Stimulated activated CD8-positive, alpha-beta memory T cell treated with anti-CD3 and anti-CD28 coated beads, Interleukin-7, amount 100 ng/mL, for 1 hour (primary cell): ENCODE measurements at places on chromosomes 4 and X.

- DNase-seq, result no peak
Measured at GRCh38 chr4:101014417-101014816, 332.9 kb downstream of the PPP3CA start.

DNA sequence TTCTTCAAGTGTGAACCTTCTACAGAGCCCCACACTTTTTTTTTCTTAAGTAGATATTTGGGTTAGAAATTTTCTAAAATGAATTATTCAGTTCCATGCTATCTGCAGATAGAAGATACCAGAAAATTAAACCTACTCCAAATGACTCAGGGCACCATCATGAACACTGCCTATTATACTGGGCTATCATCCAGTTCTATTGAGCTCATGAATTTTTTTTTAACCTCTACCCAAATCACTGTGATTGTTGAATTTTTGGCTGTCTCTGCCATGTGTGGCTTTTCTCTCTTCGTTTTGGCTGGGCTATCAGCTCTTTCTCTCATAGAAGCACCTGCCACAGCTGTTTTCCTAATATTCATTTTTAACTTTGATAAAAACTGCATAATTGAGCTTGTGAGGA lies 31.0 kb upstream of the SLC34A2 start:
- DNase-seq, result no peak

DNA sequence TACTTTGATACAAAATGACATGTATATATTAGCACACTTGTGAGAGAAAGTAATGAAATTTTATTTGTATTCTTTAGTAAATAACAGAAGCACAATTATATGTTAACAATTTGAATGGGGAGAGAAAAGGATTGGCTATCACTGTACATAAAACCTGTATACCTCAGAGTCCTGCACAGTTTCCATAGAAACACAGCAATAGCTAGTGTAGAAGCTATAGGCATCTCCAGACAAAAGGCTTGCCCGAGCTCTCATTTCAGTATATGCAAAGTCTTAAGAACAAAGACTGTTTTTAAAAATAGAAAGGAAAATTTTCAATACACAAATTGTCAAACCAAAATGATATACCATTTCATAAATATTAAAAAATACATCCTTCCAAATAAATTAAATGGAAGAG lies 38.5 kb downstream of the GPM6A start:
- DNase-seq, result no peak

DNA sequence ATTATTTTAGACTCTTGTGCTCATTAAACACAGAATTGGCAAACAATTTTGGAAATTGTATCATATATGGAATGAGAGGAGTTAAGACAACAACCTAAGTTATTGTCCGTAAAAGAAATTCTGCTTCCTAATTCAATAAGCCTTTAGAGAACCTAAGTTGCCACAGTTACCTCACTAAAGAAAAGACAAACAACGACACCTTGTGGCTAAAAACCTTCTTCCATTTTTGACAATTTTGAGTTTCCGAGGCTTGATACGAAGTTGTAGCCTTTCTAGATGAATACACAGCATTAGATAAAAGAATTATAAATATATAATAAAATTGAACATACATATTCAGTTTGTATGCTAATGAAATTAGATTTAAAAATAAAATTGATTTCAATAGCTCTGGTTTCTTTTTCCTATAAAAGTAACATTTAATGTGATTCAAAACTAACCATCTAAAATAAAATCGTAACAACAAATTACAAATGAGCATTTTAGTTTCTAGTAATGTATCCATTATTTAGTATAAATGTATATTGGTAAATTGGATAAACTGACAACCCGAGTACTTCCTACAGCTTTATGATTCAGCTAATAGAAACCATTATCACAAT lies 275.1 kb downstream of the GPM6A start:
- no peak for DNase-seq

DNA sequence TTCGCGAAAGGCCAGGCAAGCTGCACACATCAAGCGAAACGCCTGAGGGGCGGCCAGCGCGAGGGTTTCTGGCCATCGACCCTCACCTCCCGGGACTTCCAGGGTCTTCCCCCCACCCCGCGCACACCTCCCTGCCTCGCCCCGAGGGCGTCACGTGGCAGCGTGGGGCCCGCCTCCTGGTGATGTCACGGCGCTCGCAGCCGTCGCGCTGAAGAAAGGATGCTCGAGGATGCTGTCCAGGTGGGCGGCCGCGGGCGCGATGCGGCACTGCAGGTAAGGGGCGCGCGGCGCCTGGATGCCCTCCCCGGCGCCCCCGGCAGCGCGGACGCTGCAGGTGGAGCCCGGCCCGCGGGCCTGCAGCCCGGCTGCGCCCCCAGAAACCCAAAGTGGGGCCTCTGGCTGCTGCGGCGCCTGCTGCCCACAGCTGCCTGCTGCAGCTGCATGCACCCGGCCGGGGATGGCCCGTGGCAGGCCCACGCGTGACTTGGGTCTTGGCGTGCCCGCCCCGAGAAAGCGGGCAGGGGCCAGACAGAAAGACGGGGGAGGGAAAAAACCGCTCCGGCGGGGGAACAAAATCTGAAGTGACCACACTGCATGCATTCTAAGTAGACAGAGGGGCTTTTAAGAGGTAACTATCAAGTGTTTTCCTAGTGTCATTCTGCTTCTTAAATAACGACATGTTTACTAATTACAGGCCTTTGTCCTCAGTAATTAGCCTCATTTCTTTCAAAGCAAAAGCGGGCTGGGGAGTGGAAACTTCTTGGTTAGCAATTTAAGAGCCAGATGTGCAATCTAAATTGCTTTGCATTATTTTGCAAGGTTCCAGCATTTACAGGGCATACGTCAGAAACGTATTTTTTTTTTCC lies 1.7 kb downstream of the CLCN4 start:
- no peak for DNase-seq

DNA sequence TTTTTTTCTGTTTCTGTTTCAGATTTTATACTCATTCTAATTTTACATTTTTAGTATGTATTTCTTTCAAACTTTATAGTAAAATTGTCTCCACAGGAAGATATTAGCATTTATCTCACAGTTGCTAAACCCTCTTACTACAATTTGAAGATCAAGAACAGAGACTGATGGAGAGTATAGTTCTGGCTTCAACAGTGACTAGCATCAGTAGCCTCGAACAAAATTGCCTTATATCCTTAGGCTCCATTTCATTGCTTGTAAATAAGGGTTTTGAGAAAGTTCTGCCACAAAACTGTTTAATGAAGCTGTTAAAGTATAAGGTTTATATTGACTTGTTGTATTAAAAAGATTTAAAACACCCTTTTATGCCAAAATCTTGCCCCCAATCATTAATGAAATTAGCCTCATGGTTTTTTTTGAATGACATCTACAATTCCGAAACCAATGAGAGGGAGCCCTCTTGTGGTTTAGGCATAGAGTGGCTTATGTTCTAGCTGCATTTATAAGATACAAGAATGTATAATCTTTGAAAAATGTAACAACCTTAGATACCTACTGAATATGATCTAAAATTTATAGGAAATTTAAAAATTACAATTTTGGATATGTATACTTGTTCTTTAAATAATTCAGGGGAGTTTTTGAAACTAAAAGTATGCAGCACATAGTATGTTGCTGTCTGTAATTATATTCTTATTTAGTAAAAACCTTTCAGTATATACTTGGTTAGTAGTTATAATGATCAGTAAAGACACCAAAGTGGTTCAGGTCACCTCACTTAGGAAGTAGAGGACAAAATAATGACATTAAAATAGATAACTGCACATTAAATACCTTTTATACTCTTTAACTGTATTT lies 109.8 kb upstream of the HPGD start:
- DNase-seq, result no peak

GRCh38 chr4:89640620-89641366 lies 196.2 kb downstream of the SNCA start:
- DNase-seq, result no peak

DNA sequence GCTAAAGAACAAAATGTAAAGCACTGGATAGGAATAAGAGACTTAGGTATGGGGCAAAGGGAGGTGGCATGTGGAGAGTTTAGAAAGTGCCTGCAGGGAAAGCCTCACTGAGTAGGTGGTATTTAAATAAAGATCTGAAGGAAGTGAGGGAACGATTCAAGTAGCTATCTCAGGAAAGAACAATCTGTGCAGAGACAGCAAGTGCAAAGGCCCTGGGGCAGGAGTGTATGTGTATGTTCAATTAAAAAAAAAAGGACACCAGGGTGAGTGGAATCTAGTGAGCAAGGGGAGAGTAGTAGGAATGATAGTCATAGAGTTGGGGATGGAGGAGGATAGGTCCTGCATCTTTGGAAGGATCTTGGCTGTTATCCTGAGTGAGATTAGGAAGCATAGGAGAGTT lies 779.9 kb upstream of the FTHL17 start:
- no peak for DNase-seq

GRCh38 chr4:51885363-51885762 lies 42.4 kb downstream of the DCUN1D4 start:
- DNase-seq, result no peak

- no peak for DNase-seq
Measured at GRCh38 chrX:9456250-9457074, 8.4 kb upstream of the TBL1X start.

GRCh38 chr4:147755561-147756295 lies 23.8 kb downstream of the ARHGAP10 start:
- DNase-seq, result no peak

DNA sequence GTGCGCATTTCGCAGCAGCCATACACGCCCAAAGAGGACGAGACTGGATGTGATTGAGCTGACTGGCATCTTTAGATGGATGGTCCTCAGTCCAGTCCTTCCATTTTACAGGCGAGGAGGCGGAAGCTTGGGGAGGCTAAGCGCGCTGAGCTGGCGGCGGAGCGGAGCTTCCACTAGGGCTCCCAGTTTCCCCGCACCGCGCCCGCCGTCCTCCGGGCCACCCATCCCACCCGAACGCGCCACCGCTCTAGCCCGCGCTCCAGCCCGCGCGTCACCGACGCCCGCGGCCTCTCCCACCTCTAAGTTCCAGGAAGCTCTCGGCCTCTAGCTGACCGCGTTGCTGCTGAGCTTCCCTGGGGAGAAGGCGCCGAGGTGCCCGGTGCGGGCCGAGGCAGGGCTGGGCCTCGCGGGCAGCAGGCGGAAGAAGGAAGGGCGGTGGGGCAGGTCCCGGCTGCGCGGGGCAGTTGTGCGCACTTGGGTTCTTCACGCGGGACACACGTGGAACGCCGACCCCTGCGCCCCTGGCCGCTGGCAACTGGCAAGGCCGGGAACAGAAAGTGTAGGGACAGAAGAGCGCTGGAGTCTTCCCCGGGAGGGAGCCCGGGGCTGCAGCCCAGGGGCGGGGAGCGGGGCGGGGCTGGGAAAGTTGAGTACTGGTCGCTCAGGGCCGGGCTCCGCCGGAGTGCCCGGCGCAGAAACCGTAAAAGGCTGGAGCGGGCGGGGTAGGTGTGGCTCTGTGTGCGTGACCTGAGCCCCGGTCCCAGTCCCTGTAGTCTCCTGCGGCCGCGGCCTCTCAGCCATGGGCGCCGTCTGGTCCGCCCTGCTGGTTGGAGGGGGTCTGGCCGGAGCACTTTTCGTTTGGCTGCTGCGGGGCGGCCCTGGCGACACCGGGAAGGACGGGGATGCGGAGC lies at the start of gene STBD1:
Gene STBD1 (plus strand): TSS at position 763 of the 911 bp plus-strand sequence. CDS start 37 bp downstream, at position 800.
- DNase-seq, result no peak

- no peak for DNase-seq
Measured at GRCh38 chr4:140720387-140721304, 35.5 kb downstream of the TBC1D9 start.

- DNase-seq, result no peak
Measured at GRCh38 chrX:45479835-45480422, 279.3 kb upstream of the DIPK2B start.

- no peak for DNase-seq
Measured at GRCh38 chr4:185830263-185830994, 18.4 kb upstream of the SORBS2 start.

GRCh38 chr4:14856062-14856933 lies 146.0 kb upstream of the CPEB2 start:
- DNase-seq, result no peak

DNA sequence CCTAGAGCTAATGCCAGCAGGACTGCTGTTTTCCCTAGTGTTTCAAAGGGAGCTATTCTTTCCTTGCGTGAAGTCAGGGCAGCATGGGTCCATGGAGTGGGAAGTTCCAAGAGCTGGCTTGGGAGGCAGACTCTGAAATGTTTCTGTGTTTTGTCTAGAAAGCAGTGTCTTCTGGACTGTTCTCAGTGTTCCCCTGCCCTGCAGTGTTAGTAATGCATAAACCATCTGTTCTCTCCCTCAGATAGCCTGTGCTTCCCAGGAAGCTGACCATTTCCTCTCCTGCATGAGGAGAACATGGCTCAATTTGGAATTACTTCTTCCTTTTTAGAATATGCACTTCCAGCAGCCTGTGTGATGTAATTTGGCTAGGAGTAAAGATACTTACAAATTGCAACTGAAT lies 116.7 kb upstream of the CXCL13 start:
- no peak for DNase-seq

DNA sequence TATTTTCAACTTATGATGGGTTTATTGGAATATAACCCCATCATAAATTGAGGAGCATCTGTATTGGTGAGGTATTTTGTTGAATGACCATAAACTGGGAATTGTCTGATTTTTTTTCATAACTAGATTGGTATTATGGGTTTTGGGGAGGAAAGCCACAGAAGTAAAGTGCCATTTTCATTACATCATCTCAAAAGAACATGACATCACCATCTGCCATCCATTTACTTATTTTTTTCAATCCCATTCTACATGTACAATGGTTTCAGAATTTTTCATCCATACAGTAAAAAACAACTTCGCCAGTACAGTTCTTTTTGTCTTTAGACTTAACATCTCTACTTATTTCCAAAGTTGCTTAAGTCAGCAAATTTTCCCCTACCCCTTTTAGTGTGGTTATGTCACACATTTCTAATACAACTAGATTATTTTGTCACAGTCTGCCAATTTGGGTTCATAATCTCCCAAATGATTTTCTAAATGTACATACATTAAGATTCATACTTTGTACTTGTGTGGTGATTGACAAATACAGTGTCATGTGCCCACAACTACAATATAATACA lies 459.4 kb downstream of the IDS start:
- DNase-seq, result no peak

- no peak for DNase-seq
Measured at GRCh38 chr4:87112063-87112462, 108.4 kb downstream of the KLHL8 start.

DNA sequence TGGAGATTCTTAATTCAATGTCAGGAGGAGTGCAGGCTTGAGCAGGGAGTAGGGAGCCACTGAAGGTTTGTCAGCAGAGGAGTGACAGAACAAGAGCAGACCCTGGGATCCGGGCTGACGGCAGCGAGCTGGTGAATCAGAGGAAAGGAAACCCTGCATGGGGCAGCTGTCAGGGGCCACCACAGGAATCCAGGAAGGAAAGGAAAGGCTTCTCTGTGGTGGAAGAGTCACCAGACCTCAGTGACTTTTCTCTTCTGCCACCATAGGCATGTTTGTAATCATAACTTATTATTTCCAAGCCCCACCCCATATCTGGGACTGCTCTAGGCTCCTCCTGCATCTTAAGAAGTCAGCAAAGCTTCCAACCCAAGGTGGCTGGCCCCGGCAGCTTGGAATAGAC lies 150.9 kb downstream of the BCOR start:
- no peak for DNase-seq
